ENCODE measurements at places on chromosomes 3 and 15. TPM values are rescaled to one million over a fixed set of nuclear protein-coding genes. Genes with fewer than 3 reads are reported as not detected.

DNA sequence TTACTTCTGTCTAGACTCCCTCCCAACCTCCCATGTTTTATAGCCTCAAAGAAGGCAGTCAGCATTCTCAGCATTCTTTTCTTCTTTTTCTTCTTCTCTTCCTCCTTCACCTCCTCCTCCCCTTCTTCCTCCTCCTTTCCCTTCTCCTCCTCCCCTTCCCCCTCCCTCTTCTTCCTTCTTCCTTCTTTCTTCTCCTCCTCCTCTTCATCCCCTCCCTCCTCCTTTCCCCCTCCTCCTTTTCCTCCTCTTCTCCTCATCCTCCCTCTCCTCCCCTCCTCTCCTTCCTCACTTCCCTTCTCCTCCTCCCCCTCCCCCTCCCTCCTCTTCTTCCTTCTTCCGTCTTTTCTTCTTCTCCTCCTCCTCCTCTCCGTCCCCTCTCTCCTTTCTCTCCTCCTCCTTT lies 3.6 kb upstream of the LPCAT4 start:
- DNase-seq, result no peak

- no peak for DNase-seq
Observed at GRCh38 chr15:48397841-48398240, 66.6 kb downstream of the DUT start.

MANF gene
- 131 TPM for polyA plus RNA-seq

CLDN16 gene
- polyA plus RNA-seq, result 0.22 TPM

C2CD4B gene
- polyA plus RNA-seq, result not detected
